ENCODE measurements at places on chromosomes 3 and 15.

DNA sequence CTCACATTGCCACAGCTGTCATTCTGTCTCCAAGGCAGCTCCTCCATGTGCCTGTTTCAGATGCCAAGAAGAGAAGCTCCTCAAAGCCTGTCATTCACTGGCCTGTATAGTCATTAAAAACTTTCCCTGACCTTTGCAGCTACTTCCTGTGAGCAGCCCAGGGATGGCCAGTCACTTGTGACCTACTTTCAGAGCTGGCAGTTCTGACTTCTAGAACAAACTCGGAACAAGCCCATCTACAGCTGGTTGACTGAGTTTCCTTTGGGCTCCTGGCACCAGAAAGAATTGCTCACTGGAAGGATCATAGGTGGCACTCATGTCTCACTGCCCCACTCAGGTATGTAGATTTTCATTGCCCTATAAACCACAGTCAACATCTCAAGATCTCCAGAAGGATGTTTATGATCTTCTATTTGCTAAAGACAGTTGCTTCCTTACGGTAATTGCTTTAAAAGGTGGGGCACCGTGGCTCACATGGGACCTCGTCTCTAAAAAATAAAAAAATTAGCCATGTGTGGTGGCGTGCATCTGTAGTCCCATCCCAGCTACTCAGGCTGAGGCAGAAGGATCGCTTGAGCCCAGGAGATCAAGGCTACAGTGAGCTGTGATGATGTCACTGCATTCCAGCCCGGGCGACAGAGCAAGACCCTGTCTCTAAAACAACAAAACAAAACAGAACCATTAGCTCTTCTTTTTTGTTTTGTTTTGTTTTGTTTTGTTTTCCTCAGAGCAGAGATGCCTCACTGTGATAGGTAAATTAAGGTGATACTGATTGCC, 11.2 kb upstream of the ATP13A3 start:
- DNase-seq, result no peak

DNA sequence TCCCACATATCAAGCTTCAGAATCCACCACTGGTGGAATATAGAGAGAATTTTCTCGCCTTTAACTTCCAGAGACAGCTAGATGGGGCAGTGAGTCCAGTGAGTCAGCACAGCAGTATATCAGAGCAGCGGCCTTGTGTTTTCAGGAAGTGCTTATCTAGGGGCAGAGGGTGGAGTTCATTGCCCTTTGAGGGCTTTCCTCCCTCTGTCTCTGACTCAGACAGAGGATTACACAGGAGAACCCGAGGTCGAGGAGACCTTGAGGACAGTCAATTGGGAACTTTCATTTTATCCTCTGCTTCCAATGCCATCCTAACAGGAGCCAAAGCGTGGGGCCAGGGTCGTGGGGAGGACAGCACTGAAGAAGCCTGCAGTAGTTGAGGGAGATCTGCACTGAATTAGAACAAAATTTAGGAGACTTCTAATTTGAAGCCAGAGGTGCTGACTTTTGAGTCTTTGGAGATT, 109.6 kb upstream of the UMPS start:
- DNase-seq, result peak; percentile 51

GRCh38 chr15:75163150-75163564, 38.5 kb upstream of the C15orf39 start:
- DNase-seq, result no peak

- peak; percentile 71 for DNase-seq
These were observed 283.1 kb upstream of the LRRFIP2 start for GRCh38 chr3:37457378-37458065.
